ENCODE measurements at places on chromosomes 5 and 9. TPM values are rescaled to one million over a fixed set of nuclear protein-coding genes. Genes with fewer than 3 reads are reported as not detected.

CCL27 gene
- polyA plus RNA-seq, result 0.17 TPM

PCDH1 gene
- 0.82 TPM for polyA plus RNA-seq

GABRA1 gene
- polyA plus RNA-seq, result not detected

IL33 gene
- not detected for polyA plus RNA-seq

DNA sequence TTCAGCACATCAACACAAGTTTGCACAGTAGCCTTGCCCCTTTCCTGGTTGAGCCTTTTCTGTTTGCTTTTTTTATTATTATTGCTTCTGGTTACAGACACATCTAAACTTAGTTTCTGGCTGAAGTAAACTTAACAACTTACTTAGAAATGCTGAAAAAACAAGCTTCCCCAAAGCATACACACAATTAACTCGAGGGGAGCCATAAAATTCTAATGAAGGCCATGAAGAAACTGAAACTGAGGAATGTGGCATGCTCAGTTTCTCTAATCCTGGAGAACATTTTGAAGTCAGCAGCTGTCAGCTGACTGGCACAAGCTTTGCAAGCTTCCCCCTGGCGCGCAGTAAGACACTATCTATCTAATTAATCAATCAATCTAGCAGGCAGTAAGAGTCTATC, 3.7 kb downstream of the MYO10 start:
- no peak for DNase-seq

Data from IMR-90 (cell line).